Cerebellar cortex (tissue), 1 donor: ENCODE measurements at places on chromosomes 1 and 21.
A peak's percentile ranks its signal among the peaks of the same experiment; 100 is the strongest.

- no peak for DNase-seq
Measured at GRCh38 chr1:11352816-11353799, 80.1 kb downstream of the UBIAD1 start.

- no peak for DNase-seq
Measured at GRCh38 chr1:33418811-33419210, 12.1 kb downstream of the PHC2 start.

- DNase-seq = no peak
Measured at GRCh38 chr1:23625929-23626535, 65.6 kb upstream of the RPL11 start.

DNA sequence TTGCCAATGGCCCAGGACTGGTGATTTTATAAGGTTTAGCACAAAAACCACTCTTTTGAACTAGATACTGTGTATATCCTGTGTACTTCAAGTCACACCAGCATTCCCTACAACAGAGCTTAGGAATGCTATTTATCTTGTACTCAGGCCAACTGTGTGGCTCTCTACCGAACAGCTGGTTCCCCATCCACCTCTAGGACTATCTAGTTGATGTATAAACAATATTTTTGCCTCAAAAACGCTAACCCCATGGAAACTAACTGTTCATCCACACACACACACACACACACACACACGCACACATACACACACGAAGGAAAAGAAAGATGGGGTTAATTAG lies 28.7 kb upstream of the SLC45A3 start:
- no peak for DNase-seq

GRCh38 chr1:18881642-18882431 lies 20.5 kb downstream of the ALDH4A1 start:
- no peak for DNase-seq

- DNase-seq = no peak
Measured at GRCh38 chr1:245226203-245226499, 71.4 kb downstream of the KIF26B start.

DNA sequence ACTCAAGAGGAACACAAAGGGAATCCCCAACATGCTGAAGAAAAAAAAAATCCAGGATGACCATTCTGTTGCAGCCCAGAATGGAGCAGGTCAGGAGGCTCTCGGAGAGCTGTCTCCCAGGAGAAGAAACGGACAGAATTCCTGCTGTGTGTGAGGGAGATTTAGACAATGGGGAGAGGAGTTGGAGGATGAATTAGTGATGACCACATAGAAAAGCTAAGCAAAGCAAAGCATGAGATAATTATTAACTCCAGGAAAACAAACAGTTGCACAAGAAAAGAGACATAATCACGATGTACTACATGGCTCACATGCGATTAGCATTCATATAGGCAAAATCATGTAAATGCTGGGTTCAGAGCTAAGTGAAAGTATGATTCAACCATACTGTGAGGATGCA lies 61.1 kb upstream of the SMYD2 start:
- no peak for DNase-seq

- DNase-seq = peak; percentile 35
Measured at GRCh38 chr1:14039582-14040430, 339.8 kb downstream of the PRDM2 start.

GRCh38 chr1:22613951-22614350 lies 22.5 kb upstream of the C1QA start:
- no peak for DNase-seq

DNA sequence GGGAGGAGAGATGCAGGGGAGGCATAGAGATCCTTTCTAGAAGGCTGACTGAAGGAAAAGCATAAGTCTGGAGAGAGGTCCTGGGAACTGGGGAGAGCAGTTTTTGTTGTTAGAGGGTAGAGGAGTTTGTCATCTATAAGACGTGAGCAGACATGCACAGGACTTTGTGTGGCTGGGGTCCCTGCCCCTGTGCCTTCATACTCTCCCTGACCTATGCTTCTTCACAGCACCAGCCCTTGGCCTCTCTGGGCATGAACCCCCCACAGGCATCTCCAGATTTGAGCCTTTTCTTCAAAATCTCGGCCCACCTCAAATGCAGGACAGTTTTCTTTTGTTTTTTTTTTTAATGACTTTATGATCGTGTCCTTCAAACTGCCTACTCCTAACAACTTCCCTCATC lies 79.9 kb downstream of the EVA1C start:
- no peak for DNase-seq

GRCh38 chr1:94142583-94142982 lies 21.6 kb upstream of the ABCA4 start:
- DNase-seq = no peak

- peak; percentile 34 for DNase-seq
Measured at GRCh38 chr1:236868625-236869467, 73.8 kb downstream of the MTR start.

GRCh38 chr1:66607458-66607857 lies 73.5 kb downstream of the SGIP1 start:
- no peak for DNase-seq

- no peak for DNase-seq
Measured at GRCh38 chr1:95584315-95584714, 350.3 kb downstream of the RWDD3 start.

GRCh38 chr1:181779343-181779742 lies 282.2 kb downstream of the ZNF648 start:
- DNase-seq = no peak

- peak; percentile 93 for DNase-seq
Measured at GRCh38 chr1:100265931-100266740, at the start of gene RTCA. TSS of gene RTCA (plus strand) at chr1:100266216. CDS start at chr1:100266376, 160 bp downstream.

DNA sequence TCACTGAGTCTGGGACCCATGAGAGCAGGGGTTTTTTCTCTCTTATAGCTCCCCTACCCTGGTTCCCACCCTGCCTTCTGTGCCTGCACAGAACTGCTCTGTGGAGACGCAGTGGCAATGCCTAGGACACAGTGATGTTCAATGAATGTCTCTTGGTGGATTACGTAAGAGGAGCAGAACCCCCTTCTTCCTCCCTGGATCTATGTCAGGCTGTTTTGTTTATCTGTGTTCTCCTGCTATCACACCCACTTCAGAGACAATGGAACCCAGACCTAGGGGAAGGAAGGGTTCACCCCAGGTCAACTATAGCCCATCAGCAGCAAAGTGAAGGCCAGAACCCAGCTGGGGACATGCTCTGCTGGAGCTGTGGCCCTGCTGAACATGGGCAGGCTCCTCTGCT lies 2.0 kb downstream of the HPCAL4 start:
- peak; percentile 72 for DNase-seq

GRCh38 chr1:89277725-89278124 lies 5.1 kb upstream of the GBP5 start:
- DNase-seq = no peak

DNA sequence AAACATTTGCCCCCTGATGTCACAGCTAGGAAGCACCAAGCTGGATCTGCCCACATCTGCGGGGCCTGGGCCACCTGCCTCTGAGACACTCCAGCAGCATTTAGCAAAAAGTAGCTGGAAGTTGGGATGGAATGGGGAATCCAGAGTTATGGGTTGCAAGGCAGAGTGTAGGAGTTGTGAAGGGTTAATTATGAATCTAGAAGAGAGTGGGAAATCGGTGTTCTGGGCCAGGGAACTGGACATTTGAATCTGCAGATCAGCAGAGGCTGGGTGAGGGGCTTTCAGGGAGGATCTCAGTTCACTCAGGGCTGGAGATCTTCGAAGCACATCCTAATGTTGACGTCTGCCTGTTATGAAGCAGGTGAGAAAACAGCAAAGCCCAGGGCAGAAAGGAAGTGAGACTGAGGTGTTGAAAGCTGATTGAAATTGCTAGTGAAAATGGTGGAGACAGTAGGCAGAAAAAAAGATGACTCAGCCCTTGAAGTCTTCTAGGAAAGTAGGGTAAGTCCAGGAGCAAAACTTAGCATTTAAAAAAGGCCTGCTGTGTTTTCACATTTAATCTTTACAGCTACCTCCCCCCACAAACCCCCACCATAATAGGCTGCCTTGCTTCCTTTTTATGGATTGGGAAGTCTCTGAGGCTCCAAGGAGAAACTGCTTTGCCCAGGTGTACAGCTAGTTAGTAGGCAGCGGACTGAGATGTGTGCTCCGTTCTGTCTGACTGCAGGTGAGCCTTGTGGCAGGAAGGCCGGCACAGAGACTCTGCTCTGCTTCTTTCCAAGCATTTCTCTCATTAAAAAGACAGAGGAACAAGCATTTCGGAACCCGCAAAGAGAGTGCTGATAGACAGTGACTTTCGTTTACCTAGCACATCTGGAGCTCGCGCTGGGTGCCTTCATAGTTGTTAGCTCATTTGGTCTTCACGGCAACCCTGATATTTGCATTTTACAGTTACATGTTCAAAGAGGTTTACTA lies 7.2 kb downstream of the VANGL1 start:
- no peak for DNase-seq

DNA sequence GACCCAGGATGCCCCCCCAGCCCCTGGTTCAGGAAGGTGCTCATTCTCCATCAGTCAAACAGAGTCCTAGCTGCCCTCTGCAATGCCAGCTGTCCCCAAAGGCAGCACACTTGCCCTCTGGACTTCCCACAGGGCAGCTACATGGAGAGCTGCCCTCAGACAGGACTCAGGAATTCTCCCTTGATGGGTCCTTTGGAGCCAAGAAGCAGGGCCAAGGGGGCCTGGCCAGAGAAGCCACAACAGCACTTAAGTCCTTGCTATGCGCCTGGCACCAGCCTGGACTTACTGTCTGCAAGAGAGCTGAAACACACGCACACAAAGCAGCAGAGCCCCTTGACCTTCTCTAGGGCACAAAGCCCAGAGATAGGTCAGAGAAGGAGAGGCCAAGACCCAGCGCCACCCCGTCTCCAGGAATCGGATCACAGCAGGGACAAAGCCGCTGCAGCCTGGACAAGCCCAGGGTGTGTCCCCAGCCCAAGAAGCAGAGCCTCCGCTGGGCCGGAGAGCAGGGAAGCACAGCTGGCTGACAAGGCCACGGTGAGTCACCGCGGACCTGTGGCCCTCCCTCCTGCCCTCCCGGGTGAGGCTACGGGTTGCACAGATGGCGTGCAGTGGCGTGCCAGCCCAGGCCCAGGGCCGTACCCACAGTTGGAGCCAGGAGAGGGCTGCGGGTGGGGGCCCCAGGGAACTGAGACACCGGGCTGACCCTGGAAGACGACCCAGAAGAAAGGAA lies 1.7 kb downstream of the WNT9A start:
- DNase-seq = no peak

DNA sequence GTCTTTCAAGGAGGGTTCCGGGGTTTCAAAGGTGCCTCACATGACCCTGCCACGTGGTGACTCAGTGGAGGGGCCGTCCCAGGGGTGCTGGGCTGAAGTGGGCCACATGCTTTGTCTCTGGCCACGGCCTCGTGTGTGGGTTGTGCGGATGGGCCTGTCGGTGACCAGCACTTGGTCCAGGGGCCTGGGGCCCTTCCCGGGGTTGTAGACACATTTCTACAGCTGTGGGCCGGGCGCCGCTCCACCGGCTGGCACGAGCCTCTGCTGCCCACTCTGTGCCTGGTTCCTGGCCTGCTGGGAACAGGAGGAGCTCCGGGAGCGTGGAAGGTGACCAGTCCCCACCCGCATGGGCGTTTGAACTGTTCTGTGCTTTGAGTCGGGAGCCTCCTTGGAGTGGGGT lies 75.4 kb upstream of the TTC34 start:
- DNase-seq = no peak

- DNase-seq = no peak
Measured at GRCh38 chr1:21721295-21721985, 52.3 kb upstream of the RAP1GAP start.
